ENCODE measurements at places on chromosomes 1 and 21.

DNA sequence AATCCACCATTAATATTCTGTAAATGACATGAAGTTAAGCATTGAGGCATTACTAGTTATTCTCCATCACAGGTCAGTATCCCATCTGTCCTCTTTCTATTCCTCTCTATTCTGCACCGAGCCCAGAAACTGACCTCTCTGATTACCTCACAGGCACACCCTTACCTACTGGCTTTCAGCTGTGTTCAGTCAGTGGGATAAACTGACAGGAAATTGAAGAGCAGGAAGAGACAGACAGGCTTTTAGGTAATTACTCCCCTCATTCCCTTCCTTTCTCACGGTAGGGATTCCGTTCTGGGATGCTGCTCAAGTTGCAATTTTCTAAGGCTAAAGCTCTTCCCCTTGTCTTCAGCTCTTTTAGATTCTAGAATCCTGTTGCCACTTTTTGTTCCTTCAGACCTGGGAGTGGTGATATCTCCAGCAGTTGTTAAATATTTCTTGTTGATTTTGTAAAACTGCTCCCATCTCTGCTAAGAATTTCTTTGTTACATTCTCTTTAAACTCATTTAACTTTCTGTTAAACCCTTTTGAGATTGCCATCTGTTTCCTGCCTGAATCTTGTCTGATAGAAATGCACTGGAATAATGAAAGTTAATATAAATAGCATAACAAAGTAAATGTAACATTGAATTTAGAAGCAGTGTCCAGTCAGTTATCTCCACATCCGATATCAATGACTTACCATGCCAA, 1063.4 kb downstream of the PLA2G4A start:
- no peak for DNase-seq

GRCh38 chr21:44836666-44837471, 19.0 kb upstream of the SUMO3 start:
- no peak for DNase-seq

- no peak for DNase-seq
Measured at GRCh38 chr1:186330758-186331157, 44.3 kb downstream of the TPR start.

DNA sequence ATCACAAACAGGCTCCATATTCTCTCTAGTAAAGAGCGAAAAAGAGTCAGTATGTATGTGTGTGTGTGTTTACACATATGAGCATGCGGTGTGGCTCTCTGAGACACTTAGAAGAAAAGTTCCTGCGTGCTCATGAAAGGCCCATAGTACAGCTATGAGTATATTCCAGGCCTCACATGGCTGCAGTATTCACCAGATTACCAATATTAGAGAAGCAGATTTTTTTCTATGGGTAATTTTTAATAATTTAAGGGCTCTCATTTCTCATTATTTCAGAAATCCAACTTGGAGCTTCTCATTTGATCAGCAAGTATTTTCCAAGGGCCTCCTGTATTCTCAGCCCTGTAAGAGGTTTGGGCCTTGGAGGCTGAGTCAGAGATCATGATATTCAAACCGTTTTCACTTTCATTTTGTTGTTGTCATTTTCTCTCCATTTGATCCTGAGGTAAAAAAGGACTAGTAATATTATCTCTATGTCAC, 232.9 kb upstream of the SGIP1 start:
- peak; percentile 63 for DNase-seq

DNA sequence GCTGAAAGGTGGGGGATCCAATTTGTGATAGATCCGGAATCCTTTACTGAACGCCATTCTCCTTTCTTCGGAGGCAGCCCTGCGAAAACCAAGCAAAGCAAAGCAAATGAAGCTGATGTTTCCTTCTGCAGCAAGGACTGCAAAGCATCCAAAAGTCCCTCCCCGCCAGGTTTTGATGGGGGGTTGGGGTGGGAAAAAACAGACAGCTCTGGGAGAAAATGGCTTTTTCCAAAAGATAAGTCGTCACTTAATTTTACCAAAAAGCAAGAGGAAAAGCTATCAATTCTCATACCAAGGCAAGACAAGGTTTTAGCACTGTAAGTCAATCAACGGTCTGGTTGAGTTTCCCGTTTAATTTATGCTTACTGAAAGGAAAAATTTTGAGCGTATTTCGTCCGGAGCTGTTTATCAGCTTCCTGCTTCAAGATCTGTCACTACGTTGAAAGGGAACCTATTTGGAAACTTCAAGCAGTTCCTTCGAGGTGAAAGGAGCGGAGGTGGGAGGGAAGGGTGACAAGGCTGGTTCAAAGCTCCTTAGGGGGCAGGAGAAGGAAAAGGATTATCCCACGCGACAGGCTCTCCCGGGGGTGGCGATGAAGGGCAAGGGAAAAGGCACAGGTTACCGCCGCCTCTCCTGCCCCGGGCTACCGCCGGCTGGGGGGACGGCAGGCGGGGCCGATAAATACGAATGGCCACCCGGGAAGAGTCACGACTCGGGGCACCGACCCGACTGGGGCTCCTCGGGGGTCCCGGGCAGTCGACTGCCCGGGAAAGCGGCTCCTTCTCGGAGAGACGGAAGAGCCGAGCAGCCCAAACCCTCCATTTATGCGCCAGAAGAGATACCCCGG, 750 bp downstream of the SYNJ1 start:
- peak; percentile 50 for DNase-seq

GRCh38 chr1:108590441-108590840, 30.5 kb downstream of the EEIG2 start:
- no peak for DNase-seq

GRCh38 chr1:111099289-111099688, 40.6 kb downstream of the DRAM2 start:
- no peak for DNase-seq

DNA sequence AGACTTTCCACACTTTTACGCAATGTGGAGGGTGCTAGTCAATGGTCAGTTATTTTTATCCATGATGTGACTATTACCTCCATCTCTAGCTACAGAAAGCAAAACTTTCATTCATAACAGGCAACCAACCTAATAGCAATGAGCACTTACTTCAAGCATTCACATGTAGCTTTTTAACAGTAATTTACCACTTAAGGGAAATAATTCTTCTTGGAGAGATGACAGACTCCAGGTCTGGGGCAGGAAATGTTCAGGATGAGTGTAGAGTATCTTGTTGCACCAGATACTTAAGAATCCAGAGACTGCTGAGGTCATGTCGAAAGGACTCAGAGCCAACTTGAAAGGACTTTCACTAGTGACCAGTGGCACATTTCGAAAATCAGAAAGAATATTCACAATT, 347.6 kb downstream of the CHRM3 start:
- DNase-seq, result no peak

GRCh38 chr1:52672946-52673345, 25.2 kb downstream of the COA7 start:
- no peak for DNase-seq

DNA sequence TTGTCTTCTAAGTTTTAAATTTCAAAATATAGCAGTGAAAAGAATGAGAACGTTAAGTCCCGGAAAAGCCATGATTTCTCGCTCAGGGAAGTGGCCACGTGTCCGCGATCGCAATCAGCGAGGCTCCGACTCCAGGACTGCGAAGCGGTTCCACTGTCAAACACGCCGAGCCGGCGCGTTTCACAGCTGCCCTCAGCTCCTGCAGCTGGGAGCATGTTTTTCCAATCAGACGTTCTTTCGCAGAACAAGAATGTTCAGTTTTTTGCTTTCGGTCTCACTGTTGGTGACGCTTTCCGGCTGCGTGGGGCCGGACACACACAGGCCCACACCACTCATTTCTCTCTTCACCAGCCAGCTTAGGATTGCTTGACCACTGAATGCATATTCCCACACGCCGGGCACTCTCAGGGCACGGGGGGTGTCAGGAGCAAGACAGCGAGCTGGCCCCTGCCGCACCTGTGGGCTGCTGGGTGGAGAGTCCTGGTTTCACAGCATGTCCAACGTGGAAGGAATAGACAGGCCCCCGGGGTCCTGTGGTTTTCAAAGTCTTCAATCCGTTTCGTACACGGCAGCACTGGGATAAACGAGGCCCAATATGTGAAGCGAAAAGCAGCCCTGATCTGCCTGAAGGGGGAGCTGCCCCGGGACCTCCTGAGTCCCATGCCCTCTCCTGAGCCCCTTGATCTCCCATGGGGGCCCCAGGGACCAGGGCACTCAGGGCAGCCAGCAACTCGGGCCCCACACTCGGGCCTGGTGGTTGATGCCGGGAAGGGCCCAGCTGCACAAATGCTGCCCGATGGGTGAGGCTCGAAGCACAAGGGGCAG, 47.3 kb upstream of the COL18A1 start:
- no peak for DNase-seq

DNA sequence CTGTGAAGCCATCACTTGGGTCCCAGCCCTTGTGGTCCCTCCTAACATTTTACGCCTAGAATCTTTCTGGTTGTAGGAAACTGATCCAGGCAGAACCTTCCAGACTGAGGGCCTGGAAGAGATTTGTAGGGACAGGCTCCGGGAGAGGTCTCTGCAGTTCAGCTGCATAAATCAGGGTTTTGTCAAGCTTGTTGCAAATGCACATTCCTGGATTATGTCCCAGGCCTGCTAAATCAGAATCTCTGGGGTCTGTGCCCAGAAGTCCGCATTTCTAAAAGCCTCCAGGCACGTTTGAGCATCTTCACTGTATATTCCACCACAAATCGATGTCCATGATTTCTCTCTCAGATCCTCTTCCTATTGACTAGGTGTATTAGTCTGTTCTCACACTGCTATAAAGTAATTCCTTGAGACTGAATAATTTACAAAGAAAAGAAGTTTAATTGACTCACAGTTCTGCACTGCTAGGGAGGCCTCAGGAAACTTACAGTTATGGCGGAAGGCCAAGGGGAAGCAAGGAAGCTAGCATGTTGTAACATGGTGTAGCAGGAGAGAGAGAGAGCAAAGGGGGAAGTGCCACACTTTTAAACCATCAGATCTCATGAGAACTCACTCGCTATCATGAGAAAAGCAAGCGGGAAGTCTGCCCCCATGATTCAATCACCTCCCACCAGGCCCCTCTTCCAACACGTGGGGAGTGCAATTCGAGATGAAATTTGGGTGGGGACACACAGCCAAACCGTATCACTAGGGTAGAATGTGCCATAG, 1.2 kb upstream of the FHAD1 start:
- DNase-seq, result no peak

- peak; percentile 79 for DNase-seq
Measured at GRCh38 chr1:37476460-37477197, 2.2 kb downstream of the ZC3H12A start.

GRCh38 chr1:172322219-172323061, 98.0 kb upstream of the C1orf105 start:
- DNase-seq, result peak; percentile 89

GRCh38 chr1:206581571-206581981, 30.7 kb downstream of the EIF2D start:
- no peak for DNase-seq

- no peak for DNase-seq
Measured at GRCh38 chr1:115988953-115989352, 12.6 kb downstream of the SLC22A15 start.

GRCh38 chr1:224785040-224785328, 144.5 kb upstream of the DNAH14 start:
- no peak for DNase-seq

DNA sequence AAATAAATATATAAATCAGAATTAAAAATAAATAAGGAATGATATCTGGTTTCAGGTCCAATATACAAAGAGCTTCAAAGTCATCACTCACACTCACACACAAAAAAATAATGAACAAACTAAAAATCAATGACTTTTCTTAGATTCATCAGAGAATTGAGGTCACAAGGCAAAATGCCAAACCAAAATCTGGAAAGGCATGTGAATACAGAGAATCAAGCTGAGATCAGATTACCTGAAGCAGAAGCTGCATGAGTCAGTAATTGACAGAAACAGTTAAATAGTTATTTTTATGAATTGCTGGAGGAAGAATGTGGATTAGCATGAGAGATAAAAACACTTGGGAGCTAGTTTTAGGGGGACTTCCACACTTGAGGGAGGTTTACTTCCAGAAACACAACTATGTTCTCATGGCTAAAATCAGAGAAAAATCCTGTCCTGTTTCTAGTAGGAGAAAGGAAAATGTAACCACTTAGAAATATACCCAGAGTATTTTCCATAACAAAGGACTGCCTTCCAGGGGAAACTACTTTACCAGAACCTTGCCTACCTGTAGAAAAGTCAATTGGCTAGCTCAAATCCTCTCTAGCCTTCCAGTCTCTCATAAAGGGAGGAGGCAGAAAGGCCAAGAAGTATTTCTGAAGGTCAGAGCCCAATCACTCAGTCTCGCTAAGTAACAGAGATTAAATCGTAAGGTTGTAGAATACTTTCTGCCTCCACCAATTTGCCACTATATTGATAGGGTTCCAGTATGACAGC, 536.6 kb upstream of the NR5A2 start:
- no peak for DNase-seq

DNA sequence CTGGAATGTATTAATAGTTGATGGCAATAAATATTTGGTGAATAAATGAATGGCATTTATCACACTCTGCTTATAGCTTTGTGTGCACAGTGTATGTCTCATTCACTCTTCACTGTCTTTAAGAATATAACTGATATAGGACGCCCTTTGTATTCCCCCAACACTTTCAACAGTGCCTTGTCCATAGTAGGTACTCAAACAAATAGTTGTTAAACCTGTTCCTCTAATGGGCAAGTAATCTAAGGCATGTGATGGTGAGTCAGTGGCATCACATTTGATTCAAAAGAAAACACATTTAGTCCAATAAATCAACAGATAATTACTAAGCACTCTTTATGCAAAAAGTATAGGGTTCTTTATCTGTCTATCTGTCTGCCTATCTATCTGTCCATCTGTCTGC, 11.2 kb upstream of the RXRG start:
- no peak for DNase-seq

- DNase-seq, result no peak
Measured at GRCh38 chr1:109989506-109990301, 5.1 kb downstream of the AHCYL1 start.

GRCh38 chr1:193259636-193260035, 73.2 kb upstream of the B3GALT2 start:
- DNase-seq, result no peak

- DNase-seq, result no peak
Measured at GRCh38 chr1:99850459-99851291, 514 bp downstream of the AGL start.

GRCh38 chr1:155009221-155009711, 6.7 kb downstream of the ZBTB7B start:
- DNase-seq, result no peak

- DNase-seq, result no peak
Measured at GRCh38 chr1:197937381-197937780, 20.2 kb downstream of the LHX9 start.

- DNase-seq, result peak; percentile 84
Measured at GRCh38 chr1:183859831-183860230, 54.9 kb downstream of the RGL1 start.

- no peak for DNase-seq
Measured at GRCh38 chr21:28480470-28480869, 512.2 kb downstream of the LTN1 start.
